ENCODE measurements at places on chromosomes 12 and 14.

GRCh38 chr12:18895946-18896345 is 158.0 kb downstream of the CAPZA3 start:
- DNase-seq = no peak

GRCh38 chr14:58733451-58734208 is 95.9 kb downstream of the DACT1 start:
- no peak for DNase-seq

DNA sequence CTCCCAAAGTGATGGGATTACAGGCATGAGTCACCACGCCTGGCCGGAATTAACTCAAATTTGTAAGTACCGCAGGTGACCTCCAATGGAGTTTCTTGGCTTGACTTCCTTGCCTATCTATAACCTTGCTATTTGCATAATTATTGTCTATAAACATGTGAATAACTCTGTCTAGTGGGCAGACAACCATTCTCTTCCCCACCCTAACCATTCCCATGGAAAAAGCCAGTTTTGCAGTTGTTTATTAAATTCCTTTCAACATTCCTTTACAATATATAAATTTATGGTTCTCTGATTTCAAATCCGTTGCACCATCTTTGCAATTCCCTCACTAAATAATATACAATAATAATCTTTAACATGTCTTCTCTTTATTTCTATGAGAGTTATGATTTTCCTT is 61.0 kb upstream of the ZDHHC17 start:
- DNase-seq = no peak

DNA sequence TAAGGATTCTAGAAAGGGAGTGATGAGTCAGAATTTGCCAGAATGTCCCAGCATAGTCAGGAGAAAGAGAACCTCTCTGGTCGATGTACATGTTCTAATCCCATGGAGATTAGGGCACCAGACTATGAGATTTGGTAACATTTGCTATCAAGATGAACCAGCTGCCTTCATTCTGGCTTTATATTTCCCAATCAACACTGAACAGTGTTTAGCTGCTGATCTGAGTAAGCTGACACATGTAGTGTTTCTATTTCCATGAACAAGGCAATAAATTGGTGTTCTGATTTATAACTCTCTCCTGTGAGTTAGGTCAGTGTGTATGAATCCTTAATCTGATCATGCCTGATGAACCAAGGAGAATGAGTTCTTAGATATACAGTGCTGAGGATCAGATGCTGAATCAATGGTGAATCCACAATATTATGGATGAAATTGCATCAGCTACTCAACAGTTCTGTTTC is 158.0 kb upstream of the AMIGO2 start:
- DNase-seq = no peak

- no peak for DNase-seq
Measured at GRCh38 chr12:112401054-112401453, 8.4 kb downstream of the RPL6 start.

GRCh38 chr12:29562110-29562804 is 64.8 kb upstream of the OVCH1 start:
- no peak for DNase-seq

DNA sequence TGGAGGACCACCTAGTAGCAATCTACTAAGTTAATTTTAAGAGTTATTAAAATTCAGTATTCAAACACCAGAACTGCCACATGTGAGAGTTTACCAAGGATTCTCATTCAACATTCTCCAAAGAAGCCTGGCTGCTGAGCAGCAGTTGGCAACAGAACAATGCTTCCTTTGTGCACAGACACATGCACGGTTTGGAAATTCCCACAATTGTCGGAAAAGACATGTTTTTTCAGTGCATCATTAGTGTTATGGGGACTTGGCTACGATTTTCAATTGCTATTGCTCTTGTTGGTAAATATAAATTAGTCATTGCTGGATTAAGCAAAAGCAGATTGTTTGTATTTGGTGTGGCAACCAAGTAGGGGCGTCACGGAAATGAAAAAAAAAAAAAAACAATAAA is 22.2 kb downstream of the ST8SIA1 start:
- no peak for DNase-seq

DNA sequence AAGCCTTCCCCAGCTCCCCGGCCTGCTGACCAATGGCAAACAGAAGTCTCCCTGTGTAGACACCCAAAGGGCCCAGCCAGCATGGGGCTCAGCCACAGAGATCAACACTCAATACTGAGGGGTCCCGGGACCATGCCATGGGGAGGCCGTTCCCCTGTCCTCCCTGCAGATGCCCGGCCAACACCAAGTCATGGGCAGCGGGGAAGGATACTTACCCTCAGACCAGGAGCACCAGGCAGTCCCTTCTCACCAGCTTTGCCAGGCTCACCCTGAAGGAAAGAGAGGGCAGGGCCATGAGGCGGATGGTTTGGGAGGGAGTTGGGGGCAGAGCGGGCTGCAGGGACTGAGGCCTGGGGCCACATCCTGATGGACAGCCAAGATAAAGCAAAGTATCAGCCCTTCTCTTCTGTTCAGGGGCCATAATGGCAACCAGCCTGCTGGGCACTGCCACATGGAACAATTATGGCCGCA is 19.9 kb downstream of the COL2A1 start:
- no peak for DNase-seq

- no peak for DNase-seq
Measured at GRCh38 chr14:102234331-102235264, 70.4 kb downstream of the MOK start.

GRCh38 chr12:120625557-120626419 is 14.6 kb upstream of the CABP1 start:
- peak; percentile 31 for DNase-seq

- no peak for DNase-seq
Measured at GRCh38 chr14:61213191-61213621, 67.9 kb downstream of the TMEM30B start.

DNA sequence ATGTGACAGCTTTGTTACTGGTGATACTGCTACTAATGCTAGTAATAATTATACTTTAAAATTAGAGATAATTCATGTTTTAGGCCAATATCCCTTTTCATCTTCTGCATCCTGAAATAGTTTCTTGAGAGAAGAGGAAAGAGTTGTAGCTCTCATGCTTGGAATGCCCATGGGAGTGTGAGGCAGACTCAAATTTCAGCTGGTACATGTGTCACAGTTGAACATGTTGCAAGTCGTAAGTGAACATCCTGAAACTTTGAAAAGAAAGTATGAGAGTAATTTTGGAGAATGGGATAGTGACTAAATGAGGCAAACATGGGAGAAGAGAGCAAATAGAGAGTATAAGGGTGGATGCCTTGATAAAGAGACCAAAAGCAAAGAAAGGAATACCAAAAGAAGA is 168.0 kb downstream of the TMTC3 start:
- no peak for DNase-seq

GRCh38 chr14:61404637-61405036 is 83.3 kb downstream of the PRKCH start:
- no peak for DNase-seq

DNA sequence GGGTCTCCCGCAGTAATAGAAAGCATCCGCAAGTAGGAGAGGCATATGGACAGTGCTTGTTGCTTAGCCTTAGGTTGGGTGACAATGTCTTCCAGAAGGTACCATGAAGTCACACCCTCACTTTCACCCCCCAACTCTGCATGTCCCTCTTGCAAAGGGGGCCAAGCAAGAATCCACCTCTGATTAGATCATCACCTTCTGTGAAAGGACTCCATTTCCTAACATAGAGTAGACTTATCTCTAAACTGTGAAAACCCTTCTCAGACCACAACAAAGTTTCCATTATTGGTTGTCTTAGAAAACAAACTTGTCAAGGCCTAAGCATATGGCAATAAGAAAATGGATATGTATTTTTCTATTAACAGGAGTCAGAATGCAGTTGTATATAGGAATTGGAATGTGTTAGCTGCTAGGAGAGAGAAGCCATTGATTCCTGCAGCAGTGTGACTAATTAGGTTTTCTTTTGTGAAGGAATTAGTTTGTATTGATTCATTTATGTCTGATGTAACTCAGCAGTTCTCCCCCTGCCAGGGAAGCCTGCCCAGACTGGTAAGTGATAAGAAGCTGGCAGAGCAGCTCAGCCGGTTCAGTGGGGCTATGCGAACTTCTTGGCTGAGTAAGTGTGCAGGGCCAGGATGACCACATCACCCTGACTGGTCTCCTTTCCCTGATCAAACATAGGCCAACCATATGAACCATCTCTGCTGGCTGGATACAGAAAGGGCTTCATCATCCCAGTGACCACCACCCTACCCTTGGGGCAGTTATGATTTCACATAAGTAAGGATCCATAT is 107.3 kb upstream of the CCDC196 start:
- no peak for DNase-seq

GRCh38 chr14:99930420-99931274 is 134.6 kb upstream of the EVL start:
- no peak for DNase-seq

DNA sequence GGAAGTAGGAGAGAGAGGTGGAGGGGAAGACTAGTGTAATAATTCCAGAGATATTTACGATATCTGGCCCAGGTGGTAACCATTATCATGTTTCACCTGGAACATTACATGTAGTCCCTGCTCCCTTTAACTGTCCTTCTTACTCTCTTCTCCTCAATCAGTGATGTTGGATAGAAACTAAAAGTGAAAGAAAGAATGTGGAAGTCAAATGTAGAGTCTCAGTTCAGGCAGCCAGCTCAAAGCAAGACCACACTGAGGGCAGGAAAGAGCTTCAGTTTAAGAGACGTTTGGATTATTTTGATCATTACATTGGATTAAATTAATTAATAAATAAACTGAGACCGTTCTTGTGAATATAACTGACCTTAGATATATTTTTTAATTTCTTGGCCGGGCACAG is 594.4 kb downstream of the FLRT2 start:
- DNase-seq = no peak

DNA sequence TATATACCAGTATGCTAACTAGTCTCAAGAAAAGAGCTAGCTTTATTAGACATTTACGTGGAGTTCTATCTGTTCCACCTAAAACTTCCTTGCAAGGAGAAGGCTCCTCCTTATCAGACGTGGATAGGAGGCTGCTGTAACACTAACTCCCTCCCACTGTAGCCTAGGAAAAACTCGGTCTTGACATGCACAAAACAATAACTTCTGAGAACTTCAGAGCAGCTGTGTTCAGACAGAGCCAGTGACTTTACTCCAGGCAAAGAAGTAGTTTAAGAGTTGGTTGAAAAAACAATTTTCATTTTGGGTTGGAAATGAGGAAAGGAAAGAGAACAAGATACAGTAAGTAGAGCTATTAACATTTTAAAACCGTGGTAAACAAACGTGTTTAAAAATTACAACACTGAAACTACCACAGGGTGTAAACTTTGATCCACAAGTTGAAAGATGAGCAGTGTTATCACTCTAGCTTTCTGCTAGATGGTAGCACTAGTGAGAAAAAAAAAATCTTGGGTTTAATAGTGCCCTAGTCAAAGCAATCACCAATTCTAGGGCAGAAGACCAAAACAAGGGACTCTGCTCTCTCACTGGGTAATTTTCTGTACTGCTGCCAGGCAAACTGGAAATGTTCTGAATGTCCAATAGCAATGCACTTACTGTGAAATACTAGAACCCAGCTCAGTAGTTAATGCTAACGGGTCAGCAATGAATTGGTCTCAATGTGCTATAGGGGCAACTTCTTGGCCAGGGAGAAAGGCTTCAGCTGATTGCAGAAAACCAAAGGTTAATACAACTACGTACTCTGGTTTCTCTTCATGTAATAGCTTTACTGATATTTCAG is 2.4 kb downstream of the ATF7 start:
- no peak for DNase-seq

DNA sequence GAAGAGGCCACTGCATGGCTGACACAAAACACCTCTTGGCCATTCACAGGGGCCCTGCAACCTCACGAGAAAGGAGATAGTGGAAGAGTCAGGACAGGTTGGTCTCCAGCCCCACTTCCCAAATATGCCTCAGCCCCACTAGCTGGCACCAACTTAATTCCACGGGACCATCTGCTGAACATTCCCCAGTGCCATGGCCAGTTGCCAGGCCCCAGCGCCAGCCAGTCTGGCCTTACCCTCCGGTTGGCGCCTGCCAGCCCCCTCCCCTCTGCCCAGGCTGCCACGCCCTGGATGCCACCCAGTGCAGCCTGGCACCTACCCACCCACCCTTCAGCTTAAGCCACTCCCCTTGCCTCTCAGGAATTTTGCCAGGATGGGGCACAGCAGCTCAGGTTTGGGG is 21.2 kb upstream of the HSPB8 start:
- DNase-seq = no peak

DNA sequence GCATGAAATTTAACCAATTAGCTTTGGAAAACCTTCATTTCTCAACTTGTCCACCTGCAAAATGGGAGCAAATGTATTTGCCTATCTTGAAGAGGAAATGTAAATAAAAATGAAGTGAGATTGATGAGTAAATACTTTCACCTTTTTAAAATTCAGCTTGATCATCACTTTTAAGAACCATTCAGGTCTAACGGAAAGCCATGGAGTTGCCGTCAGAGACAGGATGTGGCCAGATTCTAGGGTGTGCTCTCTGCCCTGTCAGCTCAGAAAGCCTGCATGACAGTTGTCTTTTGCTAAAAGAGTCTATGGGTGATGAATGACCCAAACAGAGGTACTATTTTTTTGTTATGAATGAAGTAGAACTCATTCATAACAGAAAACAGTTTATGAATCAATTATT is 104.3 kb upstream of the SLC35F4 start:
- DNase-seq = no peak

DNA sequence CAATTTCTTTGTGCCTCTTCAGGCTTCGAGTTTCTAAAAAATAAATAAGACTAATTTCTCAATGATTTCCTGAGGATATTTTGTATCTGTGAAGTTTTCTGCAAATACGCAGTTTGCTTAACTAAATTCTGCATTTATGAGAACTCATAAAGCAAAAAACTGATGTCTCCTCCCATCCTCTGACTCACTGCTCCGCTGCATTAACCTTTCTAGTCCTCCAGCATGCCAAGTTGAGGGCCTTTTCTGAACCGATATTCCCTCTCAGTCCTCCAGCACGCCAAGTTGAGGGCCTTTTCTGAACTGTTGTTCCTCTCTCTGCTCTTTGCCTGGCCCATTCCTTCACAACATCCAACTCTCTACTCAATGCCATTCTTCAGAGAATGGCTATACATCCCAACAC is 3.2 kb downstream of the IPO8 start:
- no peak for DNase-seq

GRCh38 chr14:56176530-56176929 is 58.3 kb downstream of the PELI2 start:
- DNase-seq = no peak

DNA sequence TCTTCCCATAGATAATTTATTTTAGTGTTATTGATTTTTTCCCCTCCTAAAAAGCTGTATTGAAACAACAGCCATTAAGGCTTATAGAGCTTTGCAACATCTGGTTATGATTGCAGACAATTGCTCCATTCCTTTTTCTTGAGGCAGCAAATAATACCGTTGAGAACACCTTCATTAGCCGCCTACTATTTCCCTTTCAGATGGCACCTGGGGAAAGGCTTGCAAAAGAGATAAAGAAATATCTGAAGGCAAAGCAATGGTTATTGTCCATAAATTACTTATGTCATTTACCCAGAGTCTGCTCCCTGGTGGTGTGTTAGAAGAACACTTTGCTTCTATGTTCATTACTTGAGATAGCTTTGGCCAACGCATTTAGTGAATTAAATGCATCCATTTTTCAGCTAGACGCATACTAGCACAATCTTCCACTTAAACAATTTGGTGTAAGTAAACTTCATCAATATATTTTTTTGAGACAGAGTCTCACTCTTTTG is 377.8 kb downstream of the KCNH5 start:
- no peak for DNase-seq

Measured in CD4-positive, alpha-beta T cell treated with Interferon alpha-2 for 1 hour (primary cell).